ENCODE measurements at places on chromosomes 7 and 10.
A peak's percentile ranks its signal among the peaks of the same experiment; 100 is the strongest.

DNA sequence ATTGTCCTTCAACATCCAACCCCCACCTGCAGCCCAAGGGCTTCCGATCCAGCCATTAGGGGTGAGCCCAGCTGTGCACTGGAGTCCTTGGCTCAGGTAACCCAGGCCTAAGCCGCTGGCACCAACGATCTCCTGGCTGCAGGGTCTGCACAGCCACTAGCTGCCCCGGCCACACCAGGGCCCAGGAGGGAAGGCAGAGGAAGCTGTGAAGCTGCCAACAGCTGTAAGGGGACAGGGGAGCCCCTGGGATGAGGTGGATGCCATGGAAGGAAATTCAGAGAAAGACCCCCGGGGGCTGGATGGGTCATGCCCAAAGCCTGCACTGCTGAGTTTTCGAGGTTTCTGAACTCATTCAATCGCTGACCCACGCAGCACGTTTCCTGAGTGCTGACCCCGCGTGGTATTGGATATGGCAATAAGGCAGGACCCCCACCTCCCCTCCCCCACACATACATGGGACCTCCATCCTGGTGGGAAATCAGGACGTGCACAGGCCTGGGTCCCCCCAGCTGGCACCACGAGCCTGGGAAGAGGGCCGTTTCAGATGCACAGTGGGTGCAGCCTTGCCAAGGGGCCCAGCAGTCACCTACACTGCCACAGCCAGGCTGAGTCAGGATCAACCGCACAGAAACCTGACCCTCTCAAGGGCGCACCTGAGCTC lies 170.3 kb downstream of the DIP2C start:
- no peaks in the 10 kb centered on the region for H3K36me3 ChIP-seq
- DNase-seq = no peak
- no peak overlapping the region for H3K27ac ChIP-seq
- H3K27me3 ChIP-seq = peaks cover 3% of the 10 kb centered on the region
- H3K4me3 ChIP-seq = no peak overlapping the region

DNA sequence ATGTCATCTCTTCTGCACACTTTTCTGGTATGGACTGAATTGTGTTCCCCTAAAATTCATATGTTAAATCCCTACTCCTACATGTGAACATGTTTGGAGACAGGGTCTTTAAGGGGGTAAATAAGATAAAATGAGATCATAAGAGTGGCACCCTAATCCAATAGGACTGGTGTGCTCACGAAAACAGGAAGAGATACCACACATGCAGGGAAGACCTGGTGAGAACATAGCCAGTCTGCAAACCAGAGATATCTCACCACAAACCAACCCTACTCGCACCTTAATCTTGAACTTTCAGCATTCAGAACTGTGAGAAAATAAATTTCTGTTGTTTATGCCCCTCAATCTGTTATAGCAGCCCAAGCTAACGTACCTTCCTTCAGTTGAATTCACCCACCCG lies 51.8 kb downstream of the VWDE start:
- no peak overlapping the region for H3K4me3 ChIP-seq
- H3K27ac ChIP-seq = no peak overlapping the region
- no peak for DNase-seq
- H3K36me3 ChIP-seq = no peaks in the 10 kb centered on the region
- H3K27me3 ChIP-seq = no peaks in the 10 kb centered on the region
- no peaks in the 10 kb centered on the region for H3K4me1 ChIP-seq

- H3K27ac ChIP-seq = no peak overlapping the region
- H3K27me3 ChIP-seq = peaks cover 21% of the 10 kb centered on the region
- H3K4me1 ChIP-seq = no peaks in the 10 kb centered on the region
- no peaks in the 10 kb centered on the region for H3K36me3 ChIP-seq
- no peak overlapping the region for H3K4me3 ChIP-seq
These were observed 7.5 kb downstream of the SORBS1 start for GRCh38 chr10:95553674-95554073.

DNA sequence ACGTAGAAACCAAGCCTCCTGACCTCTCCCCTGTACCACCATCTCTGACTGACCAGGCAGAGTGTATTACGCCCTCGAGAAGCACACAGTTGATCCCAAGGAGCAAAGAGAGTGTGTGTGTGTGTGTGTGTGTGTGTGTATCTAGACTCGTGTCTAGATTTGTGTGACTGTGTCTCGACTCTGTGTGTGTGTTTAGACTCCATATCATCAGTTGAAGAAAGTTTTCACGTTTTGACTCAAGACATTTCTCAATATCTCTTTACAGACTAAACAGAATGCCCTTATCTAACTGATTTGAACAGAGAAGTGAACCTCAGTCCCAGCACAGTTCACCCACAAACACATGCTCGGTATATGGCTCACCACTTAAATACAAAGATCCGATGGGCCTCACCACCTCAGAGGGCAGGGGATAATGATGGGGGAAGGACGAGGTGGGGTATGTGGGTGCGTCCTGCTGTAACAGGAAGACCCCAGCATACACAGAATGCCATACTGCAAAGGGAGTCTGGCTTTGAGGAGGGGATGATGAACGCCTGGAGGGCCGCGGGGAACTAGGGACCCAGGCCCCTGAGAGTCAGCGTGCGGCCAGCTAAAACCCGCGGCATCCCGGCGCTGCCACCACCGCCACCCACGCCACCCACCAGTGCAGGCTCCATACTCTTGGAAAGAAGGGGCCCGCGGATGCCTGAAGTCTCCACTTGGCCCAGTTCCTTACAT lies 780 bp downstream of the ALDH18A1 start:
- H3K4me3 ChIP-seq = peak overlapping the region; percentile 97
- peak; percentile 10 for DNase-seq
- H3K27me3 ChIP-seq = no peaks in the 10 kb centered on the region
- H3K4me1 ChIP-seq = peaks cover 18% of the 10 kb centered on the region
- H3K36me3 ChIP-seq = peaks cover 45% of the 10 kb centered on the region

- H3K27ac ChIP-seq = no peak overlapping the region
- no peaks in the 10 kb centered on the region for H3K4me1 ChIP-seq
- H3K27me3 ChIP-seq = no peaks in the 10 kb centered on the region
- H3K4me3 ChIP-seq = no peak overlapping the region
- H3K36me3 ChIP-seq = no peaks in the 10 kb centered on the region
These were observed 245.3 kb downstream of the SUGCT start for GRCh38 chr7:40380111-40380510.

DNA sequence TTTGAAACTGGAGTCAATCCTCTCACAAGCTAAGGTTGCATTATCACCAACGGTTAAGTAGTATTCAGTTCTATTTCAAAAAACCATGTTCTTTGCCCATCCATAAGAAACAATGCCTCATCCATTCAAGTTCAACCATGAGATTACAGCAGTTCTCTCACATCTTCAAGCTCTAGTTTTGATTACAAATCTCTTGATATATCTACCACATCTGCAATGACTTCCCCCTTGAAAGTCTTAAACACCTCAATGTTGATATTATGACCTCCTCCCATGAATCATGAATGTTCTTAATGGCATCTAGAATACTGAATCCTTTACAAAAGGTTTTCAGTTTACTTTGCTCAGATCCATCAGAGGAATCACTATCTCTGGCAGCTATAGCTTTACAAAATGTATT lies 81.8 kb downstream of the JMJD1C start:
- H3K27ac ChIP-seq = no peak overlapping the region
- DNase-seq = no peak
- H3K4me1 ChIP-seq = peaks cover 30% of the 10 kb centered on the region
- no peaks in the 10 kb centered on the region for H3K36me3 ChIP-seq

DNA sequence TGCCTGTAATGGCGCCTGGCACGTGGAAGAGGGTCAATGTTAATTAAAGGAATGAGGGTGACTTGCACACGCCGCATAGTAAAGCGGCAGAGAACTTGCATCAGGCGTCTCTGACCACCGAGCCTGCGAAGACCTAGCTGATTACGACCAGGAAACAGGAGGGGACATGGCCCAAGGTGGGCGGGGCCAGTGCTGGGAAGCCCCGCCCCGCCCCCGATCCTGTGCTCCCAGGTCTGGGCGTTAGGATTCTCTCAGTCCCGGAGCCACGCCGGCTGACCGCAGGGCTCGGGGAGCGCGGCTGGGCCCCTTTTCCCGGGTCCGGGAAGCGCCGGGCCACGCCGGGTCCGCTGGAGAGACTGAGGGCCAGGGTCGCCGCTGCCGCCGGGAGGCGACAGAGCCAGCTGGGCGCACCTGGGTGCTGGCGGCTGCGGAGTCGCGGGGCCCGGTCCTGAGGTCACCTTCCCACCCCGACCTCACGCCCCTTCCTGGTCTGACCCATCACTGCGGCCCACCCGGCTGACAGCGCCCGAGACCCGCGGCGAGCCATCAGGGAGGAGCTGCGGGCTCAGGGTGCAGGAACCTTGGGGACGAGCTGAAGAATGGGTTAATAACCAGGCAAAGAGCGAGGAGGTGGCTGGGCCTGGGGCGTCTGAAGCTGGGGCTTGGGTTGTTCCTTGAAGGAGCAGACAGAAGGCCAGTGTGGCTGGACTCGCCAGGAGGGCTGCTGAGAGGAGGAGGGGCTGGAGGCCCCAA lies 23.0 kb upstream of the GRID1 start:
- no peak for DNase-seq
- H3K27ac ChIP-seq = no peak overlapping the region
- peaks cover 55% of the 10 kb centered on the region for H3K27me3 ChIP-seq
- H3K36me3 ChIP-seq = no peaks in the 10 kb centered on the region
- H3K4me1 ChIP-seq = peaks cover 11% of the 10 kb centered on the region

DNA sequence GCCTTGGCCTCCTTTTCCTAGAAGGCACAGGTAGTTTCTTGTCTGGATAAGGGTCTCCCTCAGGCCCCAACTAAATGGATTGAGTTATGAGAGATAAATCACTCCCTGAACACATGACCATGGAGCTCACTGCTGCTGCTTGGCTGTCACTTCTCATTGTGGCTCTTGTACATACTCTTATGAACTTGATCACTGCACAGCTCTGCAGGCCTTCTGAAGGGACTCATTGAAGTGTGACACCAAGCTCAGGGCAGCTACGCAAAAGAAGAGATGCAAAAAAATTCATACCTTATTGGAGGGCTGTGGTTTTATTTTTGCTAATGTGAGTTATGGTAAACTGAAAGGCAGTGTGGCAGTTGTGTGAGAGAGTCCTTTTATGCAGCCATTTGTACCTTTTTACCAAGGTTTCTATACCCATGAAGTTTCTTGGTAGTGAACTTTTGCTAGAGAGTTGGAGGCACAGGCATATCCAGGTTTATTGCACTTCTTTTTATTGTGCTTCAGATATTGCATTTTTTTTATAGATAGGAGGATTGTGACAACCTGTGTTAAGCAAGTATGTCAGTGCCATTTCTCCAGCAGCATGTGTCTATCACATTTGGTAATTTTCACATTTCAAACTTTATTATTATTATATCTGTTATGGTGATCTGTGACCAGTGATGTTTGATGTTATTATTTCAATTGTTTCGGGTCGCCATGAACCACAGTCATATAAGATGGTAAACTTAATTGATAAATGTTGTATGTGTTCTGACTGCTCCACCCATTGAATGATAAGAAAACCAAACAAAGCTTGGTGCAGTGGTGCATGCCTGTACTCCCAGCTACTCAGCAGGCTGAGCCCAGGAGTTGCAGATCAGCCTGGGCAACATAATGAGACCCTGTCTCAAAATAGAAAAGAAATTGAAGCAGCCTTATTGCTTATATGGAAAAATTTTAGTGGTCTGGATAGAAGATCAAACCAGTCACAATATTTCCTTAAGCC lies 100.6 kb downstream of the LRRC4 start:
- no peak overlapping the region for H3K4me3 ChIP-seq
- no peak overlapping the region for H3K27ac ChIP-seq
- peaks cover 6% of the 10 kb centered on the region for H3K4me1 ChIP-seq
- no peaks in the 10 kb centered on the region for H3K27me3 ChIP-seq
- no peak for DNase-seq

- no peak overlapping the region for H3K4me3 ChIP-seq
- no peaks in the 10 kb centered on the region for H3K36me3 ChIP-seq
- H3K27me3 ChIP-seq = no peaks in the 10 kb centered on the region
- H3K27ac ChIP-seq = no peak overlapping the region
These were observed 181.8 kb downstream of the MGMT start for GRCh38 chr10:129648856-129649255.

DNA sequence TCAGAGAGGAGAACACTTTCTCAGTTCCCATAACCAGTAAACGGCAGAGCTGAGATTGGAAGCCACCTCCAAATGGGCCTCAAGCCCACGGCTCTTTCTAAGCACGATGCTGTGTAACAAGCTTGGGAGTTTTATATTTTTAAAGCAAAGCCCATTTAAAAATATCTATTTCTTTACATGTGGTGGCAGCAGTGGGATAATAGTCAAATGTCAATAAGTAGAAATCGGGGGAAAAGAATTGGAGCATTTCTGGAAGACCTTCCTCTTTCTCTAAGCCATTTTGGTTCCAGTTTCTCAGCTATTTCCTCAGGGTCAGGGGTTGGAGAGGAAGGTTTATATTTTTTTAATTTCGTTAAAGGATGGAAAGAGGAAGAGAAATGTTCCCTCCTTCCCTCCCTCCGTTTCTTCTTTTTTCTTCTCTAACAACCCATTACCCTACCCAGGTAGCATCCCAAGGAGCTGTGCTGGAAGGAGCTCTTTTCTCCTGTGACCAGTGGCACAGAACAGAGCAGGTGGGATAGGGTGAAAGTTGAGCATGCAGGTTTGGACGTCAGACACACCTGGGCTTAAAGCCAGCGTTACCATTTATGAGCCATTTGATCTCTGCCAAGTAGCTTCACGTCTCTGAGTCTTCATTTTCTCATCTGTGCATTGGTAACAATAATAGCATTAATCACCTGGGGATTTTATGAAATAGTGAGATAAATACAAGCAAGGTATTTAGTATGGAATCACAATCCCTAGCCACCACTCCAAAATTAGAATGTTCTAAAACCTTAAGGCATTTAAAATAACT lies 515.7 kb downstream of the RPS24 start:
- peaks cover 2% of the 10 kb centered on the region for H3K4me1 ChIP-seq
- H3K27ac ChIP-seq = no peak overlapping the region
- no peak overlapping the region for H3K4me3 ChIP-seq
- peaks cover 9% of the 10 kb centered on the region for H3K27me3 ChIP-seq
- H3K36me3 ChIP-seq = no peaks in the 10 kb centered on the region

- no peak overlapping the region for H3K27ac ChIP-seq
- H3K27me3 ChIP-seq = no peaks in the 10 kb centered on the region
- H3K4me1 ChIP-seq = no peaks in the 10 kb centered on the region
These were observed 778.8 kb downstream of the LRMDA start for GRCh38 chr10:76210211-76210610.

- H3K4me3 ChIP-seq = no peak overlapping the region
- peaks cover 14% of the 10 kb centered on the region for H3K36me3 ChIP-seq
- no peaks in the 10 kb centered on the region for H3K27me3 ChIP-seq
- no peak overlapping the region for H3K27ac ChIP-seq
These were observed 178.9 kb downstream of the SRPK2 start for GRCh38 chr7:105209870-105210269.

DNA sequence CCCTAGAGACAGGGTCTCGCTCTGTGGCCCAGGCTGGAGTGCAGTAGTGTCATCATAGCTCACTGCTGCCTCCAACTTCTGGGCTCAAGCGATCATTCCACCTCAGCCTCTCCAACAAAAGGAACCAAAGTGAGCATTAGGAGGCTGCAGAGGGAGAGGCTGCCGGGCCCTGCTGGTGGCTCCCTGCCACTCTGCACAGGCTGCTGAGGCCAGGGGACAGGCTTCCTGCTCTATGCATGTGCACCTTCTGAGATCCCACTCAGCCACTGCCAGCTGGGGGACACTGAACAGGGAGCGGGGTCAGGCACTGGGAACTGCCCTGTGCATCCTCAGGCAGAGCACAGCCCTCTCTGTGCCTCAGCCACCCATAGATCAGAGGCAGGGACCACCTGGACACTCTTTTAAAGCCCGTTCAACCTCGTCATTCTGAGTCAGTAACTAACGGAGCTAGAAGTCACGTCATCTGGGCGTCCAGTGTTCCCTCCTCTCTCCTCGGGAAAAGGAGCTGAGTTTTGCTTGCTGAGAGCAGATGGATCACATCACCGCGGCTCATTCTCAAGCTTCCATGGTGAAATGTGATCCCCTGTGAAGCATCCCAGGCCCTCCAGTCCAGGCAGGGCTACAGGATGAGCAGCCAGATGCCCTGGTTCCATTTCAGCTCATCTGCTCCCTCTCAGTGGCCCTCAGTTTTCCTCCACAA lies 109.6 kb downstream of the MYL10 start:
- no peaks in the 10 kb centered on the region for H3K36me3 ChIP-seq
- no peak overlapping the region for H3K27ac ChIP-seq
- no peak overlapping the region for H3K4me3 ChIP-seq
- no peak for DNase-seq
- peaks cover 2% of the 10 kb centered on the region for H3K27me3 ChIP-seq
